ENCODE measurements at places on chromosomes 11 and 22.

GRCh38 chr11:121437018-121437685 lies 15.0 kb upstream of the SORL1 start:
- no peak for DNase-seq

DNA sequence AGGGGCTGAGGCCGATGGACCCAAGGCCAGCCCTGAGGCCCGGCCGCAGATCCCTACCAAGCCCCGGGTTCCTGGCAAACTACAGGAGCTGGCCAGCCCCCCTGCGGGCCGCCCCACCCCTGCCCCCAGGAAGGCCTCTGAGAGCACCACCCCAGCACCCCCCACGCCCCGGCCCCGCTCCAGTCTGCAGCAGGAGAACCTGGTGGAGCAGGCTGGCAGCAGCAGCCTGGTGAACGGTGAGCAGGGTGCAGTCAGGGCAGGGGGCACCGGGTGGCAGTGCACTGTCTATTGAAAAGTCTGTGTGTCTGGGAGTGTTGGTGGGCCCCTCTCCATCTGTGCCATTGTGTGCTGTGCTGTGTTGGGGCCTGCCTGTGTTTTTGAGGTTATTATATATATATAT lies 16.1 kb downstream of the MICALL1 start:
- DNase-seq, result no peak

- DNase-seq, result no peak
Measured at GRCh38 chr11:85718126-85718943, 32.3 kb upstream of the CCDC89 start.

DNA sequence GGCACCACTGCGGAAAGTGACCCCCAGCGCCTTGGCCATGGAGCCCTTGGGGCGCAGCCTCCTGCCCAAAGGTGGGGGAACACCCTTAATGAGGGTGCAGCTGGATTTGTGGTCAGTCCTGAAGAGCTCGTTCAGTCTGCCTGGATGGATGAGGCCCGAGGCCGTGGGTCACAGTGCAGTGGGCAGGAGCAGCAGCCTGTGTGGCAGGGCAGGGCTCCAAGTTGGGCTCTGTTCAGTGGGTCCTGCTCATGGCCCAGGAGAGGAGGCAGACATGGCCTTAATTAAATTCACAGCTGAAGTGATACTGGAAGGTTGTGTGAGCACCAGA lies 33.3 kb downstream of the FAM83F start:
- DNase-seq, result no peak

DNA sequence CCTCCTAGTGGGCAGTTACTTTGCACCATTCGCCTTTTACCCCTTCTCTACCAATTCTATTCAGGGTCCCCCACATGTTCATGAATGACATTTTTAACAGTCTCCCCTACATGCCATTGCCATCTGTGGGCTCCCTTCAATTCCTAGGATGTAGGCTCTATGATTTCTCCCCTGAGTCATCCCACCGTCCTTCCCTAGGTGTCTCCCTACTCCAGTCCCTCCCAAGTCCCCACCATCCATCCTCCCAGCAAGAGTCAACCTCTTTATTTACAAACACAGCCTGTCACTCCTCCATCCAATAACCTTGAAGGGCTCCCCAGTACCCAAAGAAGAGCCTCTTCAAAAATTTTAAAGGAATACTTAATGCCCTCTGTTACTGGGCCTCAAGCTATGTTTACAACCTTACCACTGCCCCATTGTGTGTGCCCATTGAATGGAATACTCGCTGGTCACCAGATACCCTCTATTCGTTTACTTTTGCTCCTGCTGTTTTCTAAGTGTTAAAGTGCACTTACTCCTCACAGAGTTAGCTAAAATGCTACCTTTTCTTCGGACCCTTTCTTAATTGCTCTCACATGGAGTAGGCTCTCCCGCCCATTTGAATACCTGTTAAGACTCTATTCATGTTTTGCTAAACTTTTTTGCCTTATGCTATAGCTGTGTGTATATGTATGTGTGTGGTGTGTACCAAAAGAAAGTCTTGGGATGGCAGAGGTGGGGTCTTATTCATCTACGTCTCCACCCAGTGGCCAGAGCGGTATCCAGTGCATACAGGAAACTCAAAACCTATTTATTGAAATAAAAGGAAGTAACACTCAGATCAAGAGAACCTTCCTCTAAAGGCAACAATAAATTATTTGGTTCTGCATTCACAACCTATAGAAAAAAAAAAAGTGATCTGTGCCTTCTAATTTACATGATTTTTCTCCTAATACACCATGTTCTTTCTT lies 235.8 kb upstream of the CCDC90B start:
- DNase-seq, result no peak

DNA sequence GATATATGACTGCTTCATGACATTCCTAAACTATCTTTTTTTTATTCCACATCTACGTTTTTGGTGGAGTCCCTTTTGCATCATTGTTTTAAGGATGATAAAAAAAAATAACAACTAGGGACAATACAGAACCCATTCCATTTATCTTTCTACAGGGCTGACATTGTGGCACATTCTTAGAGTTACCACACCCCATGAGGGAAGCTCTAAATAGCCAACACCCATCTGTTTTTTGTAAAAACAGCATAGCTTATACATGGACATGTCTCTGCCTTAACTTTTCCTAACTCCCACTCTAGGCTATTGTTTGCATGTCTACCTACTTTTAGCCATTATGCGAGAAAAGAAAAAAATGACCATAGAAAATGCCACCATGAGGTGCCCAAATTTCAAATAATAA lies 13.2 kb downstream of the MS4A1 start:
- no peak for DNase-seq

GRCh38 chr11:115344846-115345245 lies 159.4 kb downstream of the CADM1 start:
- DNase-seq, result no peak

GRCh38 chr11:123778511-123778910 lies 24.2 kb upstream of the OR6X1 start:
- no peak for DNase-seq

- no peak for DNase-seq
Measured at GRCh38 chr11:118406599-118407166, 5.3 kb downstream of the ATP5MG start.

DNA sequence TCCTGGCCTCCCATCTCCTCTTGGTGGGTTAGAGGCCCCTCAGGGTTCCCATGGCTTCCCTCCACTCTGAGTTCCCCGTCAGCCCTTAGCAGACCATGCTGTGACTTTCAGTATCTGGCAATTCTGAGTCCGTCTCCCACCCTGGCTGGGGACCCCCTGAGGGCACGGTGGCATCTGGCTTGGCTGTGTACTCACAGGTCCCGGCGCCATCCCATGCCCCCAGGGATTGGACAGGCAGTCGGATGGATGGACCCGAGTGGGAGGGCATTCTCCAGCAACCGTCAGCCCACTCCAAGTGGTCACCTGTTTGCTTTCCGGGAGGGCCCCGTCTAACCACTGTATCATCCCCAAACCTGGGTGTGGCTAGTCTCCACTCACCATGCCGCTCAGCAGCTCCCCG lies 24.0 kb upstream of the ABCC8 start:
- no peak for DNase-seq

- DNase-seq, result no peak
Measured at GRCh38 chr11:13105237-13105844, 96.2 kb downstream of the RASSF10 start.

DNA sequence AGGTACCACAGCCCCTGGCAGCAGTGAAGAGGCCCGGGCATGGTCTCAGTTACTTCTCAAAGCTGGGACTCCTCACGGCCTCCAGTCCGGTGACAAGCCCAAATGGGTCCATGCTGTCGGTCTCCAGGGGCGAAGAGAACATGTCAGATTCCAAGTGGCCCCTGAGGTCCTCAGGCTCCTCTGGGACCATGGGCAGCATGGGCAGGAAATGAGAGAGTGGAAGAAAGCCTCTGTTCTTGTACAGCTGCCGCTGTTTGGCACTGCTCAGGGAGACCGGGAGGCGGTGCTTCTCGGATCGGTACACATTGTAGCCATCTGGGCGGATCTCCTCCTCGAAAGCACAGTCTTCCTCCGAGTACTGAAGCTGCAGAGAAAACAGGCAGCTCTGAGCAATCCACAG lies 4.6 kb downstream of the FGF19 start:
- no peak for DNase-seq

DNA sequence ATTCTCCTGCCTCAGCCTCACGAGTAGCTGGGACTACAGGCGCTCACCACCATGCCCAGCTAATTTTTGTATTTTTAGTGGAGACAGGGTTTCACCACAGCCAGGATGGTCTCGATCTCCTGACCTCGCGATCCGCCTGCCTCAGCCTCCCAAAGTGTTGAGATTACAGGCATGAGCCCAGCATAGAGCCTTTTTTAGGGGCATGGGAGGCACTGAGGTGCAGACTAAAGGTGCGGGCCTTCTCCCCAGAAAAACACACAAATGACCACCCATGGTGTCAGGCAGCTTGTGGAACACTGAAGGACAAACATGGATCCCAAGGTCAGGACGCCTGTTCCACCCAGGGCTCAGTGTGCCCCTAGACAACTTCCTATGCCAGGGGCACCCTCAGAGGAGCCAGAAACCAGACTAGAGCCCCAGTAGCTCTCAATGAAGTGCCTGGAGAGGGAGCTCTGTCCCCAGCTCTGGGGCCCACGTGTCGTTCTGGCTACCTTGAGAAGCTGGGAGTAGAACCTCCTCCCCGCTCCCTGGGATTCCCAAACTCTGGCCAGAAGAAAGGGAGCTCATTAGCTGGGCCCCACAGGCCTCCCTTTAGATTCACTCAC lies 21.2 kb upstream of the CD5 start:
- DNase-seq, result no peak

GRCh38 chr11:14555818-14556217 lies 35.6 kb upstream of the PSMA1 start:
- DNase-seq, result no peak

DNA sequence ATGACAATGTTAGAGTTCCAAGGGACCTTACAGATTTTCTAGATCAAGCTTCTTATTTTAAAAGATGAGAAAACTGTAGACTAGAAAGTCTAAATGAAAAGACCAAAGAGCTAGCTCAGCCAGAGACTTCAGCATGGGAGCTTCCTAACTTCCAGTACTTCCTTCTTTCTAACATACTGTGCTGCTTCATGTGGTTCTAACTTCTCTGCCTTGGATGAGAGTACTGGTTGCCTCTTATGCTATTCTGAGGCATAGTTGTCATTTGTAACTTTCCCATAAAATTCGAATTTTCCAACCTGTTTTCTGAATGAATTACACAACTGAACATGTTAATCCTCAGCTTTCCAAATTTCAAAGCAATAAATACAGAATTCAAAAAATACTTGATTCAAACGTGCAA lies 1.8 kb downstream of the MTMR2 start:
- no peak for DNase-seq

- no peak for DNase-seq
Measured at GRCh38 chr22:48198489-48199459, 1436.3 kb downstream of the TBC1D22A start.

GRCh38 chr11:85867751-85868150 lies 12.6 kb downstream of the CCDC83 start:
- DNase-seq, result no peak

GRCh38 chr11:117229411-117229810 lies 2.5 kb downstream of the PCSK7 start:
- no peak for DNase-seq

DNA sequence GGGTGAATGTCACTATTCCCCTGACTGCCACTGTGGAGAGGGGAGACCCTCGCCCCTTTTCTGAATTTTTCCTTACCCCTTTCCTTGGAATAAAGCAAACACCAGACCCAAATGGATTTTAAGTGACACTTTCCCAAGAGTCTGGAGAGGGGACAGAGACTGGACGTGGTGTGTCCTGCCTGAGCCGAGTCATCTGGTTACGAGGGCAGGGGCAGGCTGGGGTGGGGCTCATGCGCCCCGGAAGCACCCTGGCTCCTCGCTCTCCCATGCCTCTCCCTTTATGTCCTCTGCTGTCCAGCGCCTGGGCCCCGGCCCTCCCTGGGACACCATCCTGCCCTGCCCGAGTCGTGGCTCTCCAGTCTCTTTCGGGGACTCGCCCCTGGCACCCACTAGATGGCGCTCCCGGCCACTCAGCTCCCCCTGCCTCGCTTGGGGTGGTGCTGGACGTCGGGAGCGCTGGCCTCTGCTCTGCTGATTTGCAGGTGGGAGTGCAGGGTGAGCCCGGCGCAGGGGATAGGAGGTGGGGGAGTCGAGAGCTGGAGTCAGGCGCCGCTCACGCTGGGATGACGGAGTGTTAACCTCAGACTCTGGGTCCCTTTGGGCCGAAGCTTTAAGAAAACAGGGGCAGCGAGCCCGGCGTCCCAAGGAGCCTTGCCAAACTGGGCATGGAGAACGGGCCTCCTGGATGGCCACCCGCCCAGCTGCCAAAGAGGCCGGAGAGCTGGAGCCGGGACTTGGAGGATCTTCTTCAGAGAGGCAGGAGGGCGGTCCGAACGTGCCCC lies 89.8 kb downstream of the RPS6KA4 start:
- no peak for DNase-seq

- no peak for DNase-seq
Measured at GRCh38 chr11:122093731-122094275, 22.2 kb downstream of the BLID start.

DNA sequence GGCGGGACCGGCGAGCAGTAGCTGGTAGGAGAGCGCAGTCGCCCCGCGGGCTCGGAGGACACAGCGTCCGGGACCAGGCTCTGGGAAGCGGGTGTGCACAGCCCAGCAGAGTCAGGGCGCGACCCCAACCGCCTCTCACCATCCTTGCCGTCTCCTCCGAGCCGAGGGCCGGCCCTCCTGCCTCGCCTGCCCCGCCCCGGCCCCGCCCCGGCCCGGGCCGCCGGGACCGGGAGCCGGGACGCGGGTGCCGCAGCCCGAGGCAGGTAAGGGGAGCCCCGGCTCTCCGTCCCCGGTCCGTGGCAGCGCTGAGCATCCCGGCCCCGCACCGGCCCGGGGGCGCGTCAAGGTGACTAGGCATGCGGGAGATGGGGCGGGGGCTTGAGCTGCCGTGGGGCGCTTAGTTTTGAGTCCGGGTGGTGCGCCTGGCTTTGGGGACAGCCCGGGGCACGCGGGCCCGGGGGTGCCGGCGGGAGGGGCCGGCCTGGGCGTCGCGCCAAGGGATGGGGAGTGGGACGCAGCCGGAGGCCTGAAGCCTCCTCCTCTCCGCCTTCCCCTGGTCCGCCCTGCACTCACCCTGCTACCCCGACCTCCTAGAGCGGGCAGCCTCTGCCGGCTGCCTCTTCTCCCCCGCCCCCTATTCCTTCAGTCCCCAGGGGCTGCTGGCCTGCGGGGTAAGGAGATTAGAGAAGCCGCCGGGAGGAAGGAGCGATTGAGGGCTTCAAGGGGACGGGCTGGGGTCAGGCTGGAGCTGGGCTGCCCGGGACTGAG lies at the start of gene ABCG4:
Gene ABCG4 (plus strand): TSS at position 35 of the 768 bp plus-strand sequence. CDS start 914 bp downstream, outside the sequence.
- no peak for DNase-seq

- DNase-seq, result no peak
Measured at GRCh38 chr22:19047993-19048392, 74.2 kb downstream of the DGCR2 start.

GRCh38 chr22:37794376-37794775 lies 13.4 kb upstream of the GCAT start:
- DNase-seq, result no peak

Measured in SK-N-MC (cell line).